Central memory CD8-positive, alpha-beta T cell (primary cell): ENCODE measurements at places on chromosomes 13 and 19.

DNA sequence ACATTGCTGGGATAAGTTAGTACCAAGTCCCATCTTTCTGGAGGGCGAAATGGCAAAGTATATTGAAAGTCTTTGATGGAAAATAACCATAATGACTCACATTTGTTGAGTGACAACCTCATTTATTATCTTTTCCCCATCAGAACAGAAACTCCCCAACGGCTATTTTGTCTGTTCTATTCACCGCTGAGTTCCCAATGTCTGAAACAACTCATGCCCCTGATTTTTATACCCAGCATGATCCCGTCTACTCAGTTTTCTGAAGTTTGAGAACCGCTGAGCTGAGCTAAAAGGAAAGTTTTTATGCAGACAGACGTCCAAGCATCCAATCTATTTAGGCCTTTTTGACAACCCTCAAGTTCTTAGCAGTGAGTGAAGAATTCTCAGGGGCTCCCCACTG, 7.8 kb upstream of the TINCR start:
- no peak overlapping the region for H3K4me3 ChIP-seq
- H3K36me3 ChIP-seq = peaks cover 2% of the 10 kb centered on the region
- DNase-seq = no peak
- no peak overlapping the region for H3K27ac ChIP-seq

GRCh38 chr13:26222520-26223046, 469 bp upstream of the RNF6 start:
- no peak for DNase-seq
- peaks cover 32% of the 10 kb centered on the region for H3K4me1 ChIP-seq
- H3K4me3 ChIP-seq = peak overlapping the region; percentile 98
- peak overlapping the region; percentile 97 for H3K27ac ChIP-seq
- H3K36me3 ChIP-seq = peaks cover 35% of the 10 kb centered on the region

DNA sequence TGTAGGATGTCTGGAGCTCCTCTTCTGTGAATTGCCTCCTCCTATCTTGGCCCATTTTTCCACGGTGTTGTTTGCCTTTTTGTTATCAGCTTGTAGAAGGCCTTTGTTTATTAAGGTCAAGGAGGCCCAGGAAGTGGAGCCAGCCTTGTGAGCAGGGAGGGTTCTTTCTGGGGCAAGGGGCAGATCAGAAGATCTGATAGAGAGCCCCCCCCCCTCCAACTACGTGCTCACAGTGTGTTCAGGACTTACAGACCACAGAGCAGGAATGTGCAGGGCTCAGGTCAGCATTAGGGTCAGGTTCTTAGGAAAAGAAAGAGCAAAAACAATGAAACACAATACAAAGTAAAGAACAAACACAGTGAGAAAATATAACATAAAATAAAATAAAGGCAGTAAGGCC, 59.4 kb downstream of the CCNE1 start:
- no peak for DNase-seq
- H3K4me3 ChIP-seq = no peak overlapping the region
- H3K36me3 ChIP-seq = no peaks in the 10 kb centered on the region
- H3K27me3 ChIP-seq = peaks cover 47% of the 10 kb centered on the region
- peaks cover 5% of the 10 kb centered on the region for H3K4me1 ChIP-seq

DNA sequence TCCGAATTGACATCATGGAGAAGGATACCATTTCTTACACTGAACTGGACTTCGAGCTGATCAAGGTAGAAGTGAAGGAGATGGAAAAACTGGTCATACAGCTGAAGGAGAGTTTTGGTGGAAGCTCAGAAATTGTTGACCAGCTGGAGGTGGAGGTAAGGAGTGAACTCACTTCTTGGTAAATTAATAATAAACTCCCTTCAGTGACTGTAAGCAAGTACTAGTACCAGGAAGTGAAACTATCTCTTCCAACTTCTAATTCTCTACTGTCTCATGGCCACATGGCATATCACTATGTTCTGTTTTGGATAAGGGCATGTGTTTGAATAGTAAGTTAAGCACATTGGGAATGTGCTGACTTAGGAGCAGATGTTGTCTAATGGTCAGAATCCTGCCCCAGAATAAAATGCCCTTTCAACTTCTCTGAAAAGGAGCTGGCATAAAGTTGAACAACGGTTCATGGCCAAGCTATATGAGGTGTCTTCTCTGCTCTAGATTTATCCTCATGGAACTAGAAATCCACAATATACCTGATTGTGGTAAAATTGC, 13.4 kb downstream of the OLFM4 start:
- no peaks in the 10 kb centered on the region for H3K4me1 ChIP-seq
- H3K27me3 ChIP-seq = no peaks in the 10 kb centered on the region
- H3K4me3 ChIP-seq = no peak overlapping the region
- no peak for DNase-seq
- no peaks in the 10 kb centered on the region for H3K36me3 ChIP-seq

DNA sequence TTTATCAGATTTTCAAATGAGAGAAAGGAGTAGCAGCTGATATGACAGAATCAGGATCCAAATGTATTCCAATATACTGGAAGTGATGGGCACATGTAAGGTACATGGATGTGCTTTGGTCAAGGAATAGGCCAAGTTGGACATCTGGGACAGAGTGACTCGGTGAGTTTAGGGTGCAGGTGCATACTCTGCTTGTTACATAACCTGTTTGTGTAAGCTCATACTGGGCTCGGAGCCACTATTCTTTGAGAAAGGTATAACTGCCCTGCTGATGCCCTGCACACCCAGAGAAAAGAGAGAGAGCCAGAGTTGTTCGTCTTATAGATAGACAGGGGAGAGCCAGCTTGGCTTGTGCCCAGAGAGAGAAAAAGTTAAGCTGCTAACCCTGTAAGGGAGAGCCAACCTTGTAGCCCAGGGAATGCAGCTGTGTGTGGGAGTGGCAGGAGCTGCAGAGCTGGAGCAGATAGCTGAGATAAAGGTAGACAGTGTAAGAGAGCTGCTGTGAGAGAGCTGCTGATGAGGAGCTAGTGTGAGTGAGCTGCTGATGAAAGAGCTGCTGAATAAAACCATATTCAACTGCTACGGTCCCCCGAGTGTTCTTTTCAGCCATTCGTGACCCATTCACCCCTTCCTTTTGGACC, 40.7 kb upstream of the N4BP2L1 start:
- no peak overlapping the region for H3K4me3 ChIP-seq
- peaks cover 4% of the 10 kb centered on the region for H3K36me3 ChIP-seq
- H3K27ac ChIP-seq = no peak overlapping the region
- no peaks in the 10 kb centered on the region for H3K4me1 ChIP-seq
- no peak for DNase-seq
- no peaks in the 10 kb centered on the region for H3K27me3 ChIP-seq
